ENCODE measurements at places on chromosomes 1 and 21. TPM values are rescaled to one million over a fixed set of nuclear protein-coding genes. Genes with fewer than 3 reads are reported as not detected.

The IFI44L gene
- 3.7 TPM for total RNA-seq

The MAP3K21 gene
- total RNA-seq: 6.6 TPM

The ASTN1 gene
- 4.1 TPM for total RNA-seq

GRCh38 chr1:66283622-66284041 is 250.3 kb upstream of the SGIP1 start:
- no peak for DNase-seq

DNA sequence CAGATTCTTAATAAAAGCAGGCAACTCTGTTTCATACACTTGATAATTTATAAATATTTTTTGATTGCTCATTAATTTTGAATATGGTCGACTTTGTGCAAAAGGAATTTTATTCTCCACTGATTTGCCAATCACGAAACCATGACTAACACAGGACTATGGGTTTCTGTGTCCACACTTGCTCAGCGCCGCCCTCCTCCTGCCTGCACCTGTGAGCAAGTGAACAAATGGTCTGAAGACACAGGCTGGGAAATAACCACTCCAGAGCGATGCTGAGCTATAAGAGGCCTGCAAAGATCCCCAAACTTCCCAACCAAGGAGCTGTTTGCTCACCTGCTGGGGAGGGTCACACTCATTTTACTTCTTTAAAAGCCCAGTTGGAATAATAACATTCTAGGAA is 19.6 kb downstream of the ABCB10 start:
- no peak for DNase-seq

The ERICH3 gene
- not detected for total RNA-seq

DNA sequence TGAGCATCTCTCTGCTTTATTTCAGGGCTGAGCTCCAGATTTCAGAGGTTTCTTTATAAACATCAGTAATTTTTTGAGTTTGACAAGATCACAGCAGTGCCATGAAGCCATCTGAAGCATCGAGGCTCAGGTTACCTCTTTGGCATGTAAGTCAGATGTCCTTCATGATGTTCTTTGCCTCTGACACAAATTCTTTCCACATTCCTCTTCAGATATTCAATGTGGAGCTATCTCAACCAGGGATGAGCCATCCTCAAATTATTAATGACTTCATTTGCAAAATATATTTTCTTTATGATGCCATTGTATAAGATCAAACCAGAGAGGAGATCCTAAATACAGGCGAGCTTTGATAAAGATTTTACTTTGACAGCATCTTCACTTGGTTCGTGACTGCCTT is 256.7 kb downstream of the COL11A1 start:
- no peak for DNase-seq

The CHRM3 gene
- total RNA-seq: 0.07 TPM

The S100A3 gene
- total RNA-seq: not detected

The FAM167B gene
- not detected for total RNA-seq

GRCh38 chr21:42172596-42173483 is 46.1 kb upstream of the ABCG1 start:
- DNase-seq: no peak

The ASPM gene
- 21.4 TPM for total RNA-seq

The LRIF1 gene
- not detected for total RNA-seq

Data from Caki2 (cell line).